ENCODE measurements at places on chromosomes 7 and 10.

- no peak for DNase-seq
Measured at GRCh38 chr10:119516381-119517234, 25.9 kb downstream of the RGS10 start.

- no peak for DNase-seq
Measured at GRCh38 chr10:94687625-94688248, 4.2 kb downstream of the CYP2C18 start.

GRCh38 chr7:113698556-113699220 is 220.1 kb downstream of the PPP1R3A start:
- no peak for DNase-seq

DNA sequence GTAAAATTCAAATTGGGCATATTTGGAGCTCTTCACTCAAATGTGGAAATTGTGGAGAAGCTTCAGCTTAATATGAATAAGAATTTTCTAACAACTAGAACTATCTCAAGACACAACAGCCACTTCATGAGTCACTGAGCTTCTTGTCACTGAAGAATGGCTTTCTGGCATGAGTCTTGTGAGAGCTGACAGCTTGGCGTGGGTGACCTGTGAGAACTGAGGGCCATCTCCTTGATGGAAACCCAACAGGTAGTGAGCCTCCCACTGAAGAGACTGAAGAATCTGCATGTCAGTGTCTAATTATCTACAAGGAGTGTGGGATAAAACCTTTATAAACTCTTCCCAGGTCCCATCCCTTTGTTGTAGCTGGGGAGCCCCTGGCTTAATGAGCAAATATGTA is 66.0 kb downstream of the CLEC2L start:
- no peak for DNase-seq

GRCh38 chr10:60185421-60185820 is 204.3 kb downstream of the ANK3 start:
- no peak for DNase-seq
